RKO (cell line): ENCODE measurements at places on chromosomes 11 and 22.

DNA sequence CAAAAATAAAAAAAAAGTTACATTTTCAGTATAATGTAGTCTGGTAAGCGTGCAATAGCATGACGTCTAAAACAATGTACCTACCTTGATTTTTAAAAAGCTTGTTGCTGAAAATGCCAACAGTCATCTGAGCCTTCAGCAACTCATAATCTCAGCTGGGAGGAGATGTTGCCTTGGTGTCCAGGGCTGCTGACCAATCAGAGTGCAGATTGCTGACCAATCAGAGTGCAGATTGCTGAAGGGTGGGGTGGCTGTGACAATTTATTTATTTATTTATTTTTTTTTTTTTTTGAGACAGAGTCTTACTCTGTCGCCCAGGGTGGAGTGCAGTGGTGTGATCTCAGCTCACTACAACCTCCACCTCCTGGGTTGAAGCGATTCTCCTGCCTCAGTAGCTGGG is 17.8 kb downstream of the ZBED4 start:
- peak; percentile 26 for DNase-seq

- no peak for DNase-seq
Observed at GRCh38 chr22:38424525-38425080, 30.4 kb downstream of the KCNJ4 start.

DNA sequence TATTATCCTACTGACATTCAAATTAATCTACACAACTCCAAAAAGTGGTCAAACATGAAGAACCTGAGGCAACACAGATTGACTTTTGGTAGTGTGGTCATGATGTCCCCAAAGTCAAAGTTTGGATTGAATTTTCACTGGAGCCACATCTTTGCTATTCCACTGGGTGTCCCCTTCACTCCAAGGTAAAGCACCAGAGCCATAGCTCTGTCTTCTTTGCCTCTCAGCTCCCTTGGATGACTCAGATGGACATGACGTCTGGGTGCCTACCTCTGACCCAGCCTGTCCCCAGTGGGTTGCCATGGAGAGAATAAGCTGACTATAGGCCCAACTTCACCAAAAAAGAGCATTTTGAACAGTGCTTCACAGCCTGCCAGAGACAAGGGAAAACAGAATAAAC is 57.4 kb upstream of the ARHGAP42 start:
- DNase-seq, result peak; percentile 39

GRCh38 chr11:16169956-16170847 is 186.1 kb downstream of the SOX6 start:
- DNase-seq, result no peak

GRCh38 chr22:26330971-26331625 is 98.0 kb upstream of the ASPHD2 start:
- peak; percentile 45 for DNase-seq

- no peak for DNase-seq
Observed at GRCh38 chr22:38853196-38853651, 9.4 kb upstream of the NPTXR start.

DNA sequence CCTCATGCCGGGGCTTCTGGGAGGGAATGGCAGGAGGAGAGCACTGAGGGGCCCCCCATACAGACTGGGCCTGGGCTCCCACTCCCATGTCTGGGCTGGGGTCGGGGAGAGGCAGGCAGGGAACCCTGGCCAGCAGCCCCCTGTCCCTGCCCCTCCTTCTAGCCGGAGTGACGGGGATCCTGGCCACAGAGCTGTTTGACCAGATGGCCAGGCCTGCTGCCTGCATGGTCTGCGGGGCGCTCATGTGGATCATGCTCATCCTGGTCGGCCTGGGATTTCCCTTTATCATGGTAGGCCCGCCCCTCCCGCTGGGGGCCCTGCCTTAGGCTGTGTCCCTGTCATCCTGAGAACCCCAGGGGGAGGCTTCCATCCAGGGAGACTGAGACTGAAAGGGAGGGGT is 10.0 kb upstream of the MIF start:
- DNase-seq, result no peak

- DNase-seq, result no peak
Observed at GRCh38 chr11:20157728-20158127, 2.5 kb downstream of the DBX1 start.

GRCh38 chr11:11089805-11090204 is 232.0 kb upstream of the ZBED5 start:
- no peak for DNase-seq

DNA sequence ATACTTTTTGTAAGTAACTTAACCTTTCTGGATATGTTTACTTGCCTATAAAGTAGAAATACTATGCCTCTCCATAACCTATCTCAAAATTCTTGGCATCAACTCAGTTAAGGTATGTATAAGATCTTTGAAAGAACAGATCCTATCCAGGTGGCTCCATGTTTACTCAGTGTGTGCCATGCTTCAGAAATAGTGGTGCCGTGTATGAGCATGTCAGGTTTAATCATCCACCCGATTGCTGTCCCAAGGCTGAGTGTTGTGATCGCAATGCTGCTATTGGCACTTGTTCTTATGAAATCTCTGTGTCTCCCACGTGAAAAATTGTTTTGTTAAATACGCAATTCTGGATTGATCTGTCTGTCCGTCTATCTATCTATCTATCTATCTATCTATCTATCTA is 85.9 kb upstream of the SNX19 start:
- DNase-seq, result no peak

- no peak for DNase-seq
Observed at GRCh38 chr11:688681-689080, 6.3 kb downstream of the DEAF1 start.

DNA sequence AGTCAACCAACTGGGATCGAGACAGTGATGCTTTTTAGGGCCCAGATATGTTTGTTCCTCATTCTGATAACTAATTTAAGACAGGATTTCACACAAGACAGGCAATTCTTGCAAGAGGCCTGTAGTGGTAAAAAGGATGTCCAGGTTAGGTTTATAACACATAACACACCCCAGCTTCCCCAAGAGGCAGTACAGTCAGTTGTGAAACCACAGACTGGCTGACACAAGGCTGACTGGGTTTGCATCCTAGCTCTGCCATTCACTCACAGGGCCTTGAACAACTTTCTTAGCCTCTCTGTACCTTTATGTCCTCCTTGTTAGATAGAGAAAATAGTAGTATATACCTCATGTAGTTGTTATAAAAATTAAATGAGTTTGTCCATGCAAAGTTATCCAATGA is 55.0 kb upstream of the PTH start:
- no peak for DNase-seq

- DNase-seq, result no peak
Observed at GRCh38 chr11:128316541-128317227, 270.7 kb downstream of the ETS1 start.

DNA sequence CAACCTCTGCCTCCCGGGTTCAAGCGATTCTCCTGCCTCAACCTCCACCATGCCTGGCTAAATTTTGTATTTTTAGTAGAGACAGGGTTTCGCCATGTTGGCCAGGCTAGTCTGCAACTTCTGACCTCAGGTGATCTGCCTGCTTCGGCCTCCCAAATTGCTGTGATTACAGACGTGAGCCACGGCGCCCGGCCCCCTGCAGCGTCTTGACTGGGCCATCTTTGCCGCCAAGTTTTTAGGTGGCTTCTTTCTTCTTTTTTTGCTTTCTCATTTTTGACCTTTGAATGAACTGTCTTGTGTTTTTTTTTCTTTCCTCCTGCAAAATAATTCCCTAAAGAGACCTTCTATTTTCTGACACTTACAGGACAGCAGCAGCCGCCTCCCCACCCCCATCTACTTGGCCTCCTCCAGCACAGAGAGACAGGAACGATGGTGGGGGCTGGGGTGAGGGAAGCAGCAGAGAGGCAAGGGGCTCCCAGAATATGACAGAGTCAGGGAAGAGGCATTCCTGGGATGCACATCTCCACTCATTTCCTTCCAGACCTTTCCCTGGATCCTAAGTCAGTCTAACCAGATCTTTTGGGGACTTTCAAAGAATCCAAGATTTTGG is 92.6 kb upstream of the ALX4 start:
- no peak for DNase-seq

DNA sequence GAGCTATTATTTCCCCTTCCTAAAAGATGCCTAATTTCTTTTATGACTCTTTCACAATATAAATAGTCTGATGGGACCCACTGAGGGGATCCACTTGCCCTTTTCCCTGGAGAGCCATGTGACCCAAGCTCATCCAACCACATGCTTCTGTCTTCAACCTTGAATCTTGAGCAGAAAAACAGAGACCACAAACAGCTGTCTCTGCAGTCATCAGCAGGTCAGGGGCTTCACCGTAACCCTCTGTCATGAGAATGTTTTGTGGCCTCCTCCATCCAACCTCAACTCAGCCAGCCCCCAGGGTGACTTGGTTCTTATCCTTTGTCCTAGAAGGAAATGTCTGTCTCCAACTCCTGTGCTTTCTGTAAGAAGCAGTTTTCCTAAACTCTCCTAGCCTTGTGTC is 129.6 kb upstream of the POU2AF2 start:
- no peak for DNase-seq

DNA sequence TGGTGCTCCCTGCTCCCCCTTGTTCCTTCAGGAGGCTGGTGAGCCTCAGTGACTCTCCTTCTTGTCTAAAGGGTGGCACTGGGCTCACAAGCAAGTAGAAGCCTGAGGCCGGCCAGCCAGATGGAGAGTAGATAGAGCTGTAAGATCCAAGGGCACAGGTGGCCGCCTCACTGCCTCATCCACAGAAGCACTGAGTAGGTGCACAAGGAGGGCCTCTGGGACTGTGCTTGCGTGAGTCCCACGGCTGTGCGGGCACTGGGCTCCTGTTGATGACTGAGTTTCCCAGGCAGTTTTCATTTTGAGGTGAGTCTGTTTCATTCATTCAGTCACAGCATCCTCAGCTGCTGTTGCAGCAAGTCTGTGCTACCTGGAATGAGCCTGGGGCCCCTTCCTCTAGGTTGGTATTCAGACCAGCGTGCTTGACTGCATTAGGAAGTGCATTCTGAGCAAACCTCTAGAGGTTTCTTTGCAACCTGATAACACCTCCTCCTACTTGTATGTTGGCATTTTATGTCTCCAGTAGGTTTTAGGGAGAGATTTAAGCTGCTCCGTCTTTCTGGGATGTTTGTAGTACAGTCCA is 184.0 kb downstream of the TBC1D22A start:
- DNase-seq, result no peak

- no peak for DNase-seq
Observed at GRCh38 chr11:43518408-43519160, 159.9 kb downstream of the TTC17 start.

DNA sequence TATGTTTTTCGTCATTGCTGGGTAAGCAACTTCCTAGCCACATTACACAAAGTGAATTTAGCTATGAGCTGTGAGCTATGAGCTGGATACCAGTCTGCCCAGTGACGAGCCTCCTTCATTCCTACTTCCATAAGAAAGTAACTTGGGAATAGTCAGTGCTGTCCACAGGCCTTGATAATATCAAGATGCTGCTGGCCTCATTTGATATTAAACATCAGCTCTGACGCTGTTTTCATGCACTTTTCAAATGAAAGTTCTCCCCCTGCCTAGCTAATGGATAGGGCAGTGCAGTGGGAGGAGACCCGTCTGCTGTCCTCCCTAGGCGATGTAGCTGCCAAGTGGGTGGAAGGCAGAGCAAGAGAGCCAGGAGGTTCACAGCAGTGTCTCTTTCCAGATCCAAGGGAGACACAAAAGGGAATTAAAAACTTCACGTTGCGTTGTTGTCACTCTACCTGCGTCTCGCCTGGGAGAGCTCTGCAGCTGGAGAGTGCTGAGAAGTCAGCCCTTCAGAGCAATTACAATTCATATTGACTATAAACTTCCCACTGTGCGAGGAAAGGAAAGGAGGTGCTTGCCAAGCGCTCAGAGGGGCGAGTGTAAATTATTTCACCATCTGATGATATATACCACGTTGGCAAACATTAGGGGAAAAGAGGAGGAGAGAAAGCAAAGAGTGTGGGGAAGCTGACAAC is 861.4 kb downstream of the NTM start:
- no peak for DNase-seq

GRCh38 chr11:57073128-57073527 is 84.4 kb downstream of the OR5AK2 start:
- no peak for DNase-seq

- no peak for DNase-seq
Observed at GRCh38 chr11:9752091-9752490, 88.2 kb downstream of the SWAP70 start.

GRCh38 chr22:42636506-42636905 is 3.9 kb downstream of the ATP5MGL start:
- DNase-seq, result no peak

DNA sequence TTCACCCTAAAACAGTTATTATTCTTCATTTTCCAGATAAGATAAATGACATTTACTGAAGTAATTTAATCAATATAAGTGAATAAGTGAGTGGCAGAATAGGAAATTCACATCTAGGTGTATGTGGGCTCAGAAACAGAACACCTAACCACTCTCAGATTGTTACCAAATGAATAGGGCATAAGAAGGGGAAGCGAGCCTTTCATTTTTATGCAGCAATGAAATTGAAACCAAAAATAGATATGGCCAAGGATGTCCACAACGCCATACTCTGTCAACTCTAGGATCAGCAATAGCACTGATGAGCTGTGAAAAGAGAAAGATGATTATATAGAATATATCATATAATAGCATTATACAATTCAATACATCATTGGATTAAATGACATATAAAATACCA is 398.1 kb upstream of the API5 start:
- no peak for DNase-seq

DNA sequence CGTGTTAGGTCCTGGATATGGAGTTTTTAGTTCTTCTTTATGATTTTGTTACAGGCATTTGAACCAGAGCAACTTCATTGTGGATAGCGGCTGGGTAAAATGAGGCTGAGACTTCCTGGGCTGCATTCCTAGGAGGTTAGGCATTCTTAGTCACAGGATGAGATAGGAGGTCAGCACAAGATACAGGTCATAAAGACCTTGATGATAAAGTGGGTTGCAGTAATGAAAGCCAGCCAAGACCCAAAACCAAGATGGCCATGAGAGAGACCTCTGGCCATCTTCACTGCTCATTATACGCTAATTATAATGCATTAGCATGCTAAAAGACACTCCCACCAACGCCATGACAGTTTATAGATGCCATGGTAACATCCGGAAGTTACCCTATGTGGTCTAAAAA is 23.4 kb upstream of the CLMP start:
- DNase-seq, result no peak

GRCh38 chr22:29093030-29093429 is 20.2 kb downstream of the KREMEN1 start:
- DNase-seq, result no peak

DNA sequence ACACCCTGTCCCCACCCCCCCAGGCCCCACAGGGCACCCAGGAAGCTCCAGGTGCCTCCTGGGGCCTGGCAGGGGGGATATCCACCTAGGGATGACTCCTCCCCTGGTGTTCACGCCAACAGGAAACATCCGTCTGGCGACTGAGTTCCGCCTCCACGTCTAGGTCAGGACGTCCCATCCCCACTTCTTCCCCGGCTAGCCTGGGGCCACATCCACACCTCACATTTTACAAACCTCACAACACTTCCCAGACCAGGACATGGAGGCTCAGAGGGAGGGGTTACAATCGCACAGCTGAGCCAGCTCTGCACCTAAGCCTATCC is 21.0 kb downstream of the MAFF start:
- no peak for DNase-seq

GRCh38 chr22:23062616-23063538 is 7.4 kb upstream of the GNAZ start:
- DNase-seq, result no peak

- DNase-seq, result peak; percentile 85
Observed at GRCh38 chr11:112082729-112083128, 3.8 kb downstream of the TIMM8B start.
